ENCODE measurements at places on chromosomes 1 and 21.

- DNase-seq: no peak
Observed at GRCh38 chr1:56193656-56194055, 385.7 kb downstream of the PLPP3 start.

DNA sequence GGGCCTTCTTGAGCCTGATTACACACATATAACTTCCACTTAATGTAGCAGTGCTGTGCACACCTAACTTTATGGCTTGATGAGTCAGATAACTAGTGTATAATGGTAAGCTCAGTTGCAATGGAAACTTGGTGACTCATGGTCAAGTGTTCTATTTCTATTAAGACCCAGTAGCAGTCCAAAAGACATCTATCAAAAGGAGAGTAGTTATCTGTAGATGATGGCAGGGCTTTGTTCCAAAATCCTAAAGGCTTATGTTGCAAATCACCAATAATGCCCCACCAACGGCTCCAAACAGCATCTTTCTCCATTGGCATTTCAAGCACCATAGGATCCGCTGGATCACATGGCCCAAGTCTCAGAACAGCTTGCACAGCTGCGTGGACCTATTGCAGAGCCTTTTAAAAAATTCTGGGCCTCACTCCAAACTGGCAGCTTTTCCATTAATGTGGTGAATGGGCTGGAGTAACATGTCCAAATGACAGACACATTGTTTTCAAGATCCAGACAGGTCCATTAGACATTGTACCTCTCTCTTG, 566.8 kb upstream of the USP24 start:
- no peak for DNase-seq

- DNase-seq: no peak
Observed at GRCh38 chr1:202579806-202580205, 130.4 kb downstream of the SYT2 start.

- peak; percentile 43 for DNase-seq
Observed at GRCh38 chr1:7634546-7635240, 136.4 kb upstream of the VAMP3 start.

- DNase-seq: no peak
Observed at GRCh38 chr1:18666317-18666920, 35.8 kb downstream of the PAX7 start.

GRCh38 chr1:45093334-45093733, 81.3 kb downstream of the UROD start:
- DNase-seq: no peak

DNA sequence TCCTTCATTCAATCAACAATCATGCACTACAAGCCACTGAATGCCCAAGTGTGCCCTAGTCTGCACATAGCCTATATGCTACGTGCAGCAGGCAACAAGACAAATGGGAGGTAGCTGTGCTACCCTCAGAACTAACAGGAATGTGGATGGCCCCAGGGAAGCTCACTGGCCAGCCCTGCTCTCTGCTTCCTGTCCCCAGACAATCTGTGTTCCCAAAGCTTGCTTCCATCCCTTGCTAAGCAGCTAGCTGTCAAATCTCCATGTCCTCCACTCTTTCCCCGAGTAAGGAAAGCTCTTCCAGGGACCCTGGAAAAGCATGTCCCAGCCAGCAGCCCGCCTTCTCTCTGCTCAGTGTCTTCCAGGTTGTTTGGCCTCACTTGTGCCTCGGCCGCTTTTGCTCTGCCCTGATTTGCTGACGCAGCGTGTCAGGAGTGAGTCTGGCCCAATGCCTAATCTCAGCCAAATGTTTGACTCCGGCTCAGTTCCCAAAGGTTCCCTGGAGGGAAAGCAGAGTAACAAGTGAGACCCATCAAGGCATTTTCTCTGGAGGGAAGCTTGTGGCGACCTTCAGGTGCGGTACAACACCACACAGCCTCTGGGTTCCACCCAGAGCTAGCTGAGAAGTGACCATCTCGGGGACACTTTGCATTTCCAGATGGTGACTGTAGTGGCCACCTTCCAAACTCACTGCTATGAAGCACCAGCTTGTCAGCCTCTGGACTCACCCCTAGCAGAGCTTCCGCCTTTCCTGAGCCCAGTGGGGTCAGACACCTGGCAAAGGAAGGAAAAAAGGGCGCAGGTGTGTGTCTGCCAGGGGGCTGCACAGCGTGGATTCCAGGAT, 243.4 kb downstream of the RHOU start:
- no peak for DNase-seq

GRCh38 chr1:228830185-228830953, 95.1 kb downstream of the RHOU start:
- no peak for DNase-seq

DNA sequence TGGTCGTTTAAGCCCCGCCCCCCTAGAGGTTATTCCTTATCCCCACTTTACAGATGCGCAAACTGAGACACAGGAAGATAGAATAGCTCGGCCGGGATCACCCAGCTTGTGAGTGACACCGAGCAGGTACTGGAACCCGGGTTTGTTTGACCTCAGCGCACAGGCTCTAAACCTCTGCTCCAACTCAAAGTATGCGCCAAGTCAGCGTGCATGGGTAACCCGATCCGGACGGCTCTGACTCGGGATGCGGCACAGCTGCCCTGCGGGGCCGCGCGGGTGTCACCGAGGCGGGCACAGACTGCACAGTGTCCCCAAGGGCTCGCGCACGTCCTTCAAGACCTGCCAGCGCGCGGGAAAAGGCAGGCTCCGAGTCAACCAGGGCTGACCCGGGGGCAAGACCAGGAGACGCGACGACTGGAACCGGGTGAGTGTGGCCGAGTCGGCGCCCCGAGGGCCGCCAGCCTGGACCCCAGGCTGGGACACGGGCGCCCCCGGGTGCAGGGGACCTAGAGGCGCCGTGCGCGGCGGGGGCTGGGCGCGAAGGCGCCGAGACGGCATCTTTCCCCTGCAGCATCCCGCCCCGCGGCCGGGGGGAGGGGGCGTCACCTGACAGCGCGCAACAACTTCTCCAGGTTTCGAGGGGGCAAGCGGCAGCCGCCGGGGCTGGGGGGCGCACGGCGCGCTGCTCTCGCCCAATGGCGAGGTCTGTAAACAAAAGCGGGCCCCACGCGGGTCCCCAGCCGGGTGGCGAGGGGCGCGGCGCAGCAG, 101.9 kb upstream of the SOD1 start:
- DNase-seq: peak; percentile 76

GRCh38 chr1:157335056-157335455, 196.9 kb upstream of the ETV3 start:
- DNase-seq: no peak

DNA sequence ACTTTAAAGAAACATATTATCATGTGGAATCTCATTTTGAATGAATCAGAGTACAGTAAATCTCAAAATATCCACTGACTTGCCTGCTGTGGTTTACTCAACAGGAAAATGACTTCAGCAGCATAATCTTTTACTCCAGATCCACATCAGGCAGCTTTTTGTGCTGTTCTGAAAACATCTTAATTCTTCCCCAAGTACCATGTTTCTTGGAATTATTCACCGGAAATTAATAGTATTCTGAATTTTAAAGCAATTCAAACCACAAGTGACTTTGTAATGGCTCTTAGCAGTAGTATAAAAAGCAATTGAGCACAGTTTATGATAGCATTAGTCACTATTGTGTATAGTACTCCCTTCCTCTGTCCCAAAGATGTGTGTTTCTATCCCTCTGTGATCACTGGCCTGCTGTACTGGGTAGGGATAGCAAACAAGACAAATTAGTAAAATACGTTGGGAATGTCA, 64.2 kb upstream of the ERRFI1 start:
- DNase-seq: no peak

DNA sequence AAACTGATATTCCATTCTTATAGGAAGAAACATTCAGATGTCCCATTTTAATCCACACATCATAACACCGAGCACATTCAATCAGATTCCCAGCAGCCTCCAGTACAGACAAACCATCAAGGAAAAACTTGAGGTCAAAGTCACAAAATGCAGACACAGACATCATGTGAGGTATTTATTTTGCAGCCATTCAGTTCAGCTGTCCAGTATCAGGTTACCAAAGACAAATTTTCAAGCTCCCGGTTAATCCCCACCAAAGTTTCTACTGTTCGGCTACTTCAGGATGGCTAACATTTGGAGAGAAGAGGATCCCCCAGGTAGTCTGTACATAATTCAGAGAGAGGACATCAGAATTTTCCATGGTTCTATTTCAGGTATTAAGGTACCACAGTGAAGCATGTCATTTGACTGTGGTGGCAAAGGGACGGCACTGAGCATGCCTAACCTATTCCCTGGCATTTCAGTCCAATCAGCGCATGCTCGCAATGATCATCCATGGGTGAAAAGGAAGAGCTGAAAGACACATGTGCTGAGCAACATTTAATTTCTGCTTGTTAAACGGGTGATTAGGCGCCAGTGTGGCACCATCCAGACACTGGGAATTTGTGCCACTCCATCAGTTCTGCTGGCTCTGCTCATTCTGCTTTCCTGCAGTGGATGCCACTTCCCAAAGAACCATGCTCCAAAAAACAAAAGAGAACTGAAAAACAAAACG, 13.6 kb upstream of the NDC1 start:
- no peak for DNase-seq

GRCh38 chr1:199422206-199422605, 605.3 kb upstream of the NR5A2 start:
- no peak for DNase-seq

- DNase-seq: no peak
Observed at GRCh38 chr1:67214420-67215174, 48.3 kb downstream of the IL23R start.

- no peak for DNase-seq
Observed at GRCh38 chr1:110631836-110632620, 25.9 kb upstream of the KCNA2 start.

GRCh38 chr1:214058076-214058475, 70.3 kb downstream of the PROX1 start:
- no peak for DNase-seq

DNA sequence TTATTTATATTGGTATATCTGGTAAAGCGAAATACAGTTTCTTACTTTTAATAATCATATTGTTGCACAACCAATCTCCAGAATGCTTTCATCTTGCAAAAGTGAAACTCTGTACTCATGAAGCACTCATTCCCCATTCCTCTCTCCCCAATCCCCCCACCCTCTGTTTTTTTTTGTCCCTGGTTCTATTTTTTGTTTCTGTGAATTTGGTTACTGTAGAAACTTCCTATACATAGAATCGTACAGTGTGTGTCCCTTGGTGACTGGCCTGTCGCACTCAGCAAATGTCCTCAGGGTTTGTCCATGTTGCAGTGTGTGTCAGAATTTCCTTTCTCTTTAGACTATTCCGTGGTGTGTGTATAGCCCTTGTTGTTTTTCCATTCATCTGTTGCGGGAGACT, 7.9 kb upstream of the NLRP3 start:
- no peak for DNase-seq

GRCh38 chr1:161949548-161949947, 74.1 kb downstream of the OLFML2B start:
- DNase-seq: no peak

- peak; percentile 88 for DNase-seq
Observed at GRCh38 chr1:225849925-225850324, 32.3 kb downstream of the TMEM63A start.

- no peak for DNase-seq
Observed at GRCh38 chr21:15468368-15468767, 261.4 kb upstream of the USP25 start.

GRCh38 chr1:182133181-182133580, 71.7 kb upstream of the ZNF648 start:
- DNase-seq: no peak

- no peak for DNase-seq
Observed at GRCh38 chr1:233356705-233356987, 29.1 kb downstream of the MAP3K21 start.

DNA sequence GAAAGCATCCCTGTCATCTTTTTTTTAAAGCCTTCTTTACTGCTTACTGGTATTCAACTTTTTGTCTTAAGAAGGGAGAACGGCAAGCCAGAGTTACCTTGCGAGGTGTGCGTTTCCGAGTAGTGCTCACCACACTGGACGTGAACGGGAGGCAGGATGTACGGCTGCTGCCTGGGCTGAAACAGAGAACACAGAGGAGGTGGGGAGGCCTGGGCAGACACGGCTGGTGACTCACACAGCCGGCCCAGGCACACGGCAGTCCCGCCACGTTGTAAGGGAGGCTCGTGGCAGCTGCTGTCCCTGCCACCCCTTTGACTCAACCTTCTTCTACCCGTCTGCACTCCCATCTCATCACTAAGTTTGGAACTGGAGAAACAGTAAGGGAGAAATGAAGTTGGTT, 105.8 kb downstream of the SMYD2 start:
- no peak for DNase-seq

GRCh38 chr1:63874278-63874880, 100.6 kb downstream of the ROR1 start:
- DNase-seq: no peak

DNA sequence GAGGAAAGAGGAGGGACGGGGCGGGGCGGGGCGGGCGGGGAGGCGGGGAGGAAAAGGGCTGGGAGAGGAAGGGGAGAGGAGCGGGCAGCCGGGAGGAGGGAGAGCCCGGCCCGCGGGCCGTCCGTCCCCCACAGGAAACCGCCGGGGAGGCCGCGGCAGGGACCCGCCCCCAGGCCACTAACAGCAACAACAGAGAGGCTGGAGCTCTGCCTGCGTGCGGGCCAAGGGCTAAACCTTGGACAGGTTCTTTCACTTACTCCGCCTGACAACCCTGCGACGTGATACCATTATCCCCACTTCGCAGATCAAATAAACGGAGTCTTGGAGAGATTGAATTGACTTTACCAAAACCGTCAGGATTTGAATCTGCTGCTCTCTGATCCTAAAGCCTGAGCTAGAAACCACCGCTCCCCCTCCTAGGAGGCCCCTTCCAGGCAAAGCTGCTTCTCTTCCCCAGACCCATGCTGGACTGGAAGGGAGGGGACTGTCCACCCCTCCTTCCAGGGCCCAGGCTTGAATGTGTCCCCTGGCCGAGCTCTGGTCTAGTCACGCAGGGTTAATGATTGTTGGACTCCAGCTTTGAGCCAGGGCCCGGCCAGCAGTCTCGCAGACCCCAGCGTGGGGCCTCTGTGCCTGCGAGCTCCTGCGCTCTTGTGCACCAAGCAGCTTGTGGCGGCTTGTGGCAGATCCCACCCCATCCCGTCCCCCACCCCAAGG, at the start of gene EVA1B:
EVA1B (minus strand) TSS at position 10 of the 717 bp plus-strand sequence. CDS start 608 bp downstream, outside the sequence.
- DNase-seq: peak; percentile 92

DNA sequence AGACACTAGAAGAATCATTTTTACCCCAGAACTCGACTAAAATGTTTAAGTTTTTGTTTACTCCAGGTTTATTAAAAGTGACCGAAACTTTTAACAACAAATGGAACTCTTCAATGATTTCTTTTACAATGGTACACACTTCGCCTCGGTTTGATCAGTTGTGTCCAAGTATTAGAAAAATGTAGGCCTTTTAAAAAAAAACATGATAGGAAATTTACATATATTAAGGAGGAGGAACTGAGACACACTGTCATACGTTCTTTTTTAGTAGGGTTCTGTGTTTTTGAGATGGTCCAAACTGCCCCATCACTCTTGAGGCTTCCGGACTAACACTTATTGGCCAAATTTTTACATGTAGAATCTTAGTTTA, 1.3 kb downstream of the PRDM2 start:
- DNase-seq: no peak

DNA sequence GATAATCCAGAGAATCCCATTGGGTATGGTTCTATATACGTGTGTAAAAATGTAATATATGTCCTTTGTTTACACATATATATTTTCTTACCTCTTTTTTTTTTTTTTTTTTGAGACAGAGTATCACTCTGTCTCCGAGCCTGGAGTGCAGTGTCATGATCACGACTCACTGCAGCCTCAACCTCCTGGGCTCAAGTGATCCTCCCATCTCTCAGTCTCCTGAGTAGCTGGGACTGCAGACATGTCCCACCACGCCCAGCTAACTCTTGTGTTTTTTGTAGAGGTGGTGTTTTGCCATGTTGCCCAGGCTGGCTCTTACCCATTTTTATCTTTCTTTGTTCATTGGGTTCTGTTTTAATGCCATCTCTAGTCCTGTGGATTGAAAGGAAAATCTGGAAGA, 59.5 kb downstream of the ZBTB17 start:
- no peak for DNase-seq
